Stimulated activated CD4-positive, alpha-beta T cell treated with anti-CD3 and anti-CD28 coated beads, Interleukin-12 subunit alpha, Interleukin-12 subunit beta, amount 100 ng/mL, for 48 hours (primary cell): ENCODE measurements at places on chromosomes 7 and 10.

DNA sequence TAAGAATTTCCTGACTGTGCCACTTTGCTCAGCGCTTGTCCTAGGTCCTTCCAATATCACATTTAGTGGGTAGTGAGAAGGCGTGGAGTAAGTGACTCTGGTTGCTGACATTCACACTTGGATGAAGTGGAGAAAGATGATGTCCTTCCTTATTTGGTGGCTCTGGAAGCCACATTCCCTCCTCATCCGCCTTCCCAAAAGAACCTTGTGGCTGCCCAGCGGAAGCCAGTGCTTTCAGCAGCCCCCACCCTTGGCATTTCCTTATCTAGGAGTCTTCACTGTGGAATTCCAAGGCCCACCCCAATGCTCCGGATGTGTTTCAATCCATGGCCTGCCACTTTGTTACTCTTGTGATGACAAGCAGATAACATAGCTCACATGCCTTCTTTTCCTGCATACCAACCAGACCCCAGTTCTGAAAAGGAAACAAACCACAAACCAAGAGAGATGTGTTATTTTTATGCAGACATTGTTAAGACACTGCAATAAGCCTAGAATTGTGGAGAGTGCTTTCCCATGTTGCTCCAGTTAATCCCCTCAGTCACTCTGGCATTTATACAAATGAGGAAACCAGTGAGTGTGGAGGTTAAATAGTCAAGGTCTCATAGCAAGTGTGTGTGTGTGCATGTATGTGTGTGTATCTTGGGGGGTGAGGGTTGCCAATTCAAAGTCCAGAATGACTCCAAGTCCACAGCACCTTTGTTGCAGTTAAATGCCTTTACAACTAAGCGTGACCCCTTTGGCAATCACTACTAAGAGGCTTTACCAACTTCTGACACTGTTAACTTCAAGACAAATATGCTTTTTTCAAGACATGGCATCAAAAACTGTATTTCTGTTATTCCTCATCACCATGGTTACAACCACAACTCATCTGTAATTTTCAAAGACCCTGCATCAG lies 10.3 kb upstream of the ANKRD1 start:
- DNase-seq = no peak

DNA sequence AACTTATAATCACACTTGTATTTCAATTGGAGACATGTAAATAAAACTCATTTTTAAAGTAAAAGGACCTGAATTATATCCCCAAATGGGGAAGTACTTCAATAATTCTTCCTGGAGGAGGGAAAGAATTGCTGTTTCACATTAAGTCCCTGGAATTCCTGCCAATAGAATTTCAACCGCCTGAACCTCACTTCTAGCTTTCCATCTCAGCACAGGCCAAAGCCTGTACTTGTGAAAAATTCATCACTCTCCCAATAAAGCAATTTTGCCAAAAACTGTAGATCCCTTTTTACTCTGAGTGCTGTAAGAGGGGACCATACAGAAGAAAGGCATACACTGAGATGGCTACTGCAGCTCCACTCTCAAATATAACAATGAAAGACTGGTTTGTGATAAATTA lies 54.8 kb downstream of the CADPS2 start:
- DNase-seq = no peak

GRCh38 chr10:4278186-4278585 lies 493.2 kb upstream of the KLF6 start:
- DNase-seq = no peak

DNA sequence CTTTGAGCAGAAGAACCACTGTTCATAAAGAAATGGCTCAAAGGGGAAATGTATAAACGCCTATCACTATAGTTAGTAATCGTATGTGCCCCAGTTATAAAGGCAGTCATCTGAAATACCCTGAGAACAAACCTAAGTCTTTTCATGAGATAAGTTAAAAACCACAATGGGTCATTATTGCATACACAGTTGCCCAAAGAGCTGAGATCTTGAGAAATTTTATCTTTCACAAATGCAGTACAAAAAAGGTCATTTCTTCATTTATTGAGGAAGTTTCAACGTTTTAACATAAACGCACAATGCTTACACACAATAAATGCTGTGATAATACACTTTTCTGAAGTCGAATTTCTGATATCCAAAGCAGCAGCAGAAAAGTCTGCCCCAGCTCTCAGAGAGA lies 114.4 kb downstream of the MICU1 start:
- no peak for DNase-seq

DNA sequence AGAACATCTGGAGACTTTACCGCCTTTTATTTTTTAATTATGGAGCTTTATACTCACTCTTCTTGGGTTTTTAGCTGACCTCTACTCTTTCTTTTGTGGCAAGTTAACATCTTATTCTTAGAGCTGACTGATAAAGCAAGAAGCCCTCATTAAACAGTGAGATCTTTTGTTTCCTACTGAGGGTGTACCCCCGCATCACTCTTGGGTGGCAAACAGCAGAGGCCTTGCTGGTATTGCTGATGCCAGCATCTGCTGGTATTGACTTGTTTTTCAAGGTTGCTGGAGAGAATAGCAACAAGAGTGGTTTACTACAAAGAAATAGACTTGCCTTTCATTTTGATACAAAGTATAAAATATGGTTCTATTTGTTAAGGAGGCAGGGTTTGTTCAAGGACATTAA lies 154.7 kb downstream of the ARID5B start:
- no peak for DNase-seq

DNA sequence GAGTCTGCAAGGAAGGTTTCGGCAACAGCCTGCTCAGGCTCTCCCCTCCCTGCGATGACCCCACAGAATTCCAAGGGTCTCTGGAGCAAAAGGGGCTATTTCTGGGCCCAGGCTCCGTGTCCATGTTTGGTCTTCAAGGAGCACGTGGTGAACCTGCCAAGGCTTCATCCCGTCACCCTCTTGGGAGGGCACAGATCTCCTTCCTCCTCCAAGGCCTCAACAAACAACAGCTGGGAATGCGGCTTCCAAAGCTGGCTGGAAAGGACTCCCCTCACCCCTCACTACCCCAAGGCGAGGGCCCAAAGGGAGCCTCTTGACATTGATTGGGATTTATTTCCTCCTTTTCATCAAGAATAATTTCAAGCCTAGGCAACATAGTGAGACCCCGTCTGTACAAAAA lies 14.0 kb upstream of the KPNA7 start:
- no peak for DNase-seq

GRCh38 chr7:130297628-130298543 lies 4.9 kb downstream of the CPA4 start:
- no peak for DNase-seq
